Posterior cingulate gyrus (tissue), 11 donors: ENCODE measurements at places on chromosomes 5 and 9.
A peak's percentile ranks its signal among the peaks of the same experiment; 100 is the strongest.

DNA sequence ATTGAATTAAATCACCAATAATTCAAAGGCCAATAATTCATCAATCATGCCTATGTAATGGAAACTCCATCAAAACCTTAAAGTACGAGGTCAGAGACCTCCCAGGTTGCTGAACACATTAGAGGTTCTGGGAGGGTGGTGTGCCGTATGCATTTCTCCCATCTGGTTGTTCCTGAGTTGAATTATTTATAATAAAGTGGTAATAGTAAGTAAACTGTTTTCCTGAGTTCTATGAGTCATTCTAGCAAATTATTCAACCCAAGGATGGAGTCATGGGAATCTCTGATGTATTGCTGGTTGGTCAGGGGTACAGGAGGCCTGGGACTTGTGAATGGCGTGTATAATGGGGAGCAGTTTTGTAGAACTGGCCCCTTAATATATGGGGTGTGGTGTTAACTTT is 191.7 kb downstream of the CARTPT start:
- DNase-seq, result no peak

- DNase-seq, result no peak
These were observed 128.7 kb downstream of the TRIM32 start for GRCh38 chr9:116815835-116816234.

GRCh38 chr9:100281066-100281465 is 71.7 kb downstream of the TEX10 start:
- no peak for DNase-seq

GRCh38 chr9:88833946-88834345 is 157.3 kb upstream of the S1PR3 start:
- no peak for DNase-seq

DNA sequence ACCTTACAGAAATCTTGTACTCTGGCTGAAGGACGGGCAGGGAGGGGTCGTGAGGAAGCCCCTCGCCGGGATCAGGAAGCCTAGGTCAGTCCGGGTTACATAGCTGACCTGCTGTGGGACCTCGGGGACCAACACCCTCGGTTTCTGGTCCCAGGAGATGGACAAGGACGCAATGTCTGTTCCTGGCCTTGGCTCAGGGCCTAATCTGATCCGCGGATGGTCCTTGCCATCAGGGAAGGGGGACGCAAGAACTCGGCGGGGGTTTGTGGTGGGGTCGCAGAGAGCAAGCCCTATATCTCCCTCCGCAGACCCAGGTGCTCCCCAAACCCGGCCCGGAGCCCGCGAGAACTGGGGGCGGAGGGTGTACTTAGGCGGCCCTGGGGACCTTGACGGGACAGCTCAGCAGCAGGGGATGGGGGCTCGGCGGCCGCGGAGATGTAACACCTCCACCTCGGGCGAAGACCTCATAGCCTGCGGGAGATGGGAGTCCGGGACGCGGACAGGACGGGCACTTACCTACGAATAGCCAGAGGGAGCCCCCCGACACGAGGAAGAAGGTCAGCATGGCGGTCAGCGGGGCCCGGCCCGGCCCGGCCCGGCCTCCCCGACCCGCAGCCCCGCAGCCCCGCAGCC is 353 bp downstream of the ACSL6 start:
- DNase-seq, result no peak

GRCh38 chr5:13955896-13956295 is 11.4 kb upstream of the DNAH5 start:
- DNase-seq, result no peak

GRCh38 chr9:21056931-21057330 is 20.8 kb downstream of the IFNB1 start:
- no peak for DNase-seq

- DNase-seq, result no peak
These were observed 24.1 kb upstream of the FLT4 start for GRCh38 chr5:180673371-180674089.

DNA sequence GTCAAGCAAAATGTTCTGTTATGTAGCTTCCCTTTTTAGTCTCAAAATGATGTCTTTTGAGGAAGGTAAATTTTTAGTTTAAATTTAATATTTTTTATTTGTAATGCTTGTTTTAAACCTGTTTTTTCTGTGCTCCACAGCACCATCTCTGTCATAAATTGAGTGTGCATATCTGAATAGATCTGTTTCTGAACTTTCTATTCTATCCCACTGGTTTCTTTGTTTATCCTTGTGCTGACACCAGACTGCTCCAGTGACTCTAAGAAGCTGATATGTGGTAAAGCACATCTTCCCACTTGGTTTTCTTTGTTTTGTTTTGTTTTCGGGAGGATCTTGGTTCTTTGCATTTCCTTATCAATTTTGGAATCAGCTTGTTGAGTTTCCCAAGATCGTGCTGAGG is 7.1 kb upstream of the RNF145 start:
- DNase-seq, result no peak

DNA sequence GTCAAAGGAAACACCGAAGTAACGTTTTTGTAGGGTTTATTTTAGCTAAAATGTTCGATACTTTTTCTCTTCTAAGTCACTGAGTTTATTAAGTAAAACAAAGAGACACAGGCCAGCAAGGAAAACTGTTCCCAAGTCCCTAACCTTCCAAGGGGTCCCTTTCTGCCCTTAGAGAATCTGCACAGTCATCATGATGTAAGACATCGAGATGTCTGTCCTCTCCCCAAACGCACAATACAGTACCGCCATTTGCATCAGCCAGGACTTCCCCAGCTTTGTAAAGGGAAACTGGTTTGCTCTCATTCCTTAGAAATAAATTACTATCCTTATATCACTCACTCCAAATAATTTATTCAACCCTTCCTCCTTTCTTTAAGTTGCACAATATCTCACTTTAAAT is 89.3 kb downstream of the MARCHF11 start:
- no peak for DNase-seq

- no peak for DNase-seq
These were observed 28.6 kb downstream of the LAMC3 start for GRCh38 chr9:131037335-131038255.

DNA sequence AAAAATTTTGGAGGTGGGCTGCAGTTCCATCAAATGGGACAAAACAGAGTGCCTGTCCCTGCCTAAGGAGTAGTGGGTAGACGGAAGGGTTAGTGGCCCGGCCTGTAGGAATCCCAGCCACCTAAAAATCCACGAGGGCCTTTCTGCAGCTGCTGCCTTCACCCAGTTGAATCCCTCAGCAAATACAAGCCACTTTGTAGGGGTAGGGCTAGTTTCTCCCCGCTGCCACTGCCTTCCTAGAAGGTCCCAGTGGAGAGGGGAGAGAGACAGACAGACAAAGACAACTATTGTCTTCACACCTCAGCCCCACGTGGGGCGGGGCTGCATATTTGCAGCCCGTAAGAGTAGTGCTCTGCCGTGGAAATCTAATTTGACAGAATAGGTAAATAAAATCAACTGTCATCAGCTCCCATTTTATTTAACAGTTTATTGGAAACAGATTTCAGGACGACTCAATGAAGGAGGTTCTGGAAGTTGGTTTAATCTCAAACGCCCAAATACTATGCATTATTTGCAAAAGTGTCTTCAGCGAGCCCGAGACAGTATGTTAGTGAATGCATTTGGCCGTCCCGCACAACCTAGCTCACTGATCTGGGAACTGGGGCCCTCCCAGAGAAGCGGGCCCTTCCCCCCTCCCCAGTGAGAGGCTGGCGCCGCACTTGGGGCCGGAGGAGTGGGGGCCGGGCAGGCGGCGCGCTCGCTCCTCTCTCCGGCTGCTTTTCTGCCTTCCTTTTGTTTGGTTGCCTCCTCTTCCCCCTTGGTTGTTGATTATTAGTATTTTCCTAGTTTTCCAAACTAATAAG is 67.6 kb upstream of the TBCA start:
- DNase-seq, result peak; percentile 71

- DNase-seq, result no peak
These were observed 183.0 kb downstream of the CETN3 start for GRCh38 chr5:90226433-90227099.

- no peak for DNase-seq
These were observed 8.4 kb upstream of the OLFM1 start for GRCh38 chr9:135079018-135079417.

DNA sequence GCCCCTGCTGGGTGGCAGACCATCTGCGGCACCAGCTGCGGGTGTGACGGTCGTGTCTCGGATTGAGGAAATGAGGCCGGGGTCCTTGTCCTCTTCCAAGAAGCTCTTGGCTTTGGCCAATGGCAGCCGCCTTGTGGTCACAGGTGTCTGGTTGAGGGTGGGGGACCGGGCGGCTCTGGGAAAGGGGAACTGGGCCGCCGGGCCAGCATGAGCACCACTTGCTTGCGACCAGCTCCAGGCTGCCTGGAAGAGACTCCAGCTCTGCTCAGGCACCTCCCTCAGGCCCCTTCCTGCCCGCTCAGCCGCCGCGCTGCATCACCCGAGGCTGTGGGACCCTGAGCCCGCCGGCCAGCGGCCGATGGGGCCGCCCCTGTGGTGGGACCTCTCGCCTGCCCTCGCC is 59.7 kb downstream of the RXRA start:
- no peak for DNase-seq

DNA sequence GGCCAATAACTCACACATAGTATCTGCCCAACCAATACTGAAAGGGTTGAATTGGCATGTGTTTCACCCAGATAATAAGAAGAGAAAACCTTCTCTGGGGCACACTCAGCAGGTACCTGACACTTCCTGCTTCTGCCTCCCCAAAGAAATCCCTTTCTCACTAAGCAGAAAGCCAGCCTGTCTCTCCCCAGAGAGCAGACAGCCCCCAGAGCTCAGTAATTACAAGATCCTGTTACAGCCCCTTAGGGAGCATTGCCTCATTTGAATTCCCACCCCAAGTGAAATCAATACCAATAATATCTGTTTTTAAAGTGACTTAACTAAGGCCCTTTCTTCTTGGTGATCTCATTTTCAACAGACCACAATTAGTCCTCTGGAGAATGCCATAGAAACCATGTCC is 38.5 kb upstream of the FOXI1 start:
- DNase-seq, result no peak
